ENCODE measurements at places on chromosomes 7 and 10.
A peak's percentile ranks its signal among the peaks of the same experiment; 100 is the strongest.

- peak; percentile 62 for DNase-seq
Measured at GRCh38 chr10:109956454-109957091, 33.3 kb upstream of the XPNPEP1 start.

DNA sequence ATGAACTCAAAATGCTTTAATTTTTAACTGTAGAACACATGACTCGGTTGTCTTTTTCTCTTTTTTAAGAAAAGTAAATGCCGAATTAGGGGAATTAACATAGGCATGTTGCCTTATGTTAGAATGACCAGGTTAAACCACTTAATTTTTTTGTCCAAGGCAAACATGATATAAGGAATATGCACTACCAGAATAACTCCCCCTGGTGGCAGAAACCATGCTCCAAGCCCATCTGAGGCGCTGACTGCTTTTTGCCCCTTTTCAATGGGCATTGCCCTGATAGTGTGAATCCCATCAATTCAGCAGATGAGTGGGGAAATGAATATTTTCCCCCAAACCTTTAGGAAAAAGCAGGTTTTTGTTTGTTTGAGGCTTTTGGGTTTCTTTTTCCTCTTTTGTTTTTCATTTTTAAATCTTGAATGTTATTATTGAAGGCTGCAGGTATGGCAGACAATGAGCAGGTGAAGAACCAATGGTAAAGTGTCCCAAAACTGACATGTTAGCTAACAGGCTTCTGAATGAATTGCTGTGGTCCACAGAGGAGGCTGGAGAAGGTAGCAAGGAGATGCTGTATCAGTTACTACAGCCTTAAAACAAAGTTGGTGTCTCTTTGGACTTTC lies 284.3 kb downstream of the SORCS3 start:
- DNase-seq, result peak; percentile 31

- no peak for DNase-seq
Measured at GRCh38 chr10:72122221-72122620, 33.9 kb upstream of the SPOCK2 start.

- DNase-seq, result no peak
Measured at GRCh38 chr7:126441745-126442144, 811.0 kb downstream of the GRM8 start.

DNA sequence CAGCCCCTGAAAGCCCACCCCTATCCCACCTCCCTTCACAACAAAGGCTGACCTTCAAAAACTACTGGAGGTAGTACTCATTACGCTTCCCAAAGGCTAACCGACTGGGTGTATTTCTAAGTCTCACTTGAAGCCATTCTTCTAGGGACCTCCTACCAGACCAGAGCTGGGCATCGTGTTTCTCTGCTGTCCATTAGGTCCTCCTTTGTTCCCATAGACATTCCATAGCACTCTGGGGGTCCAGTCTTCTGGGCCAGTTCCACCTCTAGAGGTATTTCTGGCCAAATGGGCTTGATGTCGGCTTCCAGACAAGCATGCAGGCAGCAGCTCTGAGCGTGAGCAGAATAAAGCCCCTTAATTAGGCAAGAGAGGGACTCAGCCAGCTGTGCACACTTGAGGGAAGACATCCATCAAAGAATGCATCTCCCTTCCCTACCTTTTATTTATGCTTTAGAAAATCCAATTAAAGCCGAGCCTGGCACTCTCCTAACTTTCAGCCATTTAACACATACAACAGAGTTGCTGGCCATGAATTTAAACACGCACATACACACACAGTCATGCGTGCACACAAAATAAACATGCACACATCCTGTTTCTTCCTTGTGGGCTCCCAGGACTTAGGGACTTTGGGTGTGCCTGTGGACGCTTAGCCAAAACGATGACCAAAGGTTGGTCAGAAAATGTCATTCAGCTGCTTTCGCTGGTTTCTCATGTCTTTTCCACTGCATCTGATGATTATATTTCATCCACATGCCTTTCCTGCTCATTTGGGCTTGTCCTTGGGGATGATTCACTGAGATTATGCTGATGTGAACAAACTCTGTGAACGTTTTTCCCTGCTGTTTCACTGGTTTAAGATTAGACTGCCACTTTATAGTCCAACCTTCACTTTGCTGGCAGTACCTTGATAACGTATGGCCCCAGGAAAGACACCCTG lies 362.0 kb upstream of the NFE2L3 start:
- no peak for DNase-seq

GRCh38 chr10:1465418-1465911 lies 271.9 kb downstream of the ADARB2 start:
- DNase-seq, result no peak
